ENCODE measurements at places on chromosomes 11 and 22. TPM values are rescaled to one million over a fixed set of nuclear protein-coding genes. Genes with fewer than 3 reads are reported as not detected.
A peak's percentile ranks its signal among the peaks of the same experiment; 100 is the strongest.

DNA sequence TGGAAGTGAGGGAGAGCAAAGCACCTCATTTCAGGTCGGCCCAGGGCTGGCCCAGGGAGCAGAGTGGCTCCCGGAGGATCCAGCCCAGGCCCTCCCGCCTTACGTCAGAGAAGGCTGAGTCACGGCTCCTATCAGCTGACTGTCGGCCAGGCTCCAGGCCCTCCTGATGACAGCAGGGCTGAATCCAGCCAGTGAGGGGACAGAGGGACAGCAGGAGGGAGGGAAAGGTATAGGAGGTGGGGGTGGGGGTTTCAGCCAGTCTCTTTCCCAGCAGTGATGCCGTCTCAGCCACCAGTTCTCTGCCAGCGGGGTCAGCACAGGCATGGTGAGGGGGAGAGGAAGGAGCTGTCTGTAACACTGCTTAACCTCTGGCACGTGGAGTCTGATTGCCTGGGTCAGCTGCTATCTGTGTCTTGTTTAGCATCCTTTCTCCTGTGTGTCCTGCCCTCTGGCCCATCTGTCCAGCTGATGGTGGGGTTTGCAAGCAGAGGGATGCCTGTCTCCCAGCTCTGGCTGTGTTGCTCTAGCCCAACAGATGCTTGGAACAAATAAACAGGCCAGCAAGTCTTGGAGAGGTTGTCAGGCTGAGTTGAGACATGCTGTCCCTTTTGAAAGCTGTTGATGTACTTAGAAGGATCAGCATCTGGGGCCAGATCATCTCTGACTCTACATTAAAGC lies 74.0 kb downstream of the ADAMTS15 start:
- H3K4me1 ChIP-seq = peaks cover 4% of the 10 kb centered on the region
- peak overlapping the region; percentile 13 for H3K27ac ChIP-seq
- H3K36me3 ChIP-seq = no peaks in the 10 kb centered on the region
- peak; percentile 95 for DNase-seq
- H3K4me3 ChIP-seq = no peak overlapping the region
- no peaks in the 10 kb centered on the region for H3K27me3 ChIP-seq

DNA sequence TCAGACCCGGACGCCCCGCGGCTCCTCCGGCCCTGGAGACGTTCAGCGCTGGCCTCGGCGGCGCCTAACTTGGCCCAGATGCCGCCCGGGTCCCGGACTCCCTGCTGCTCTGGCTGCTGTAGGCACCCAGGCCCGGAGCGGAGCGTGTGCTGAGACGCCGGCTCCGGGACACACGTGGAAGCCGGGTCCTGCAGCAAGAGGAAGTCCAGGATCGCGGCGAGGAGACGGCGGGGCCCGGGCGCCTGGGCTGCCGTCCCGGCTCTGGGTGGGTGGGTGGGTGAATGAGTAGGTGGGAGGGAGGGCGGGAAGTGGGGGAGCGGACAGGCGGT lies 223 bp downstream of the WT1 start:
- peaks cover 93% of the 10 kb centered on the region for H3K27me3 ChIP-seq
- H3K4me1 ChIP-seq = peaks cover 14% of the 10 kb centered on the region
- H3K4me3 ChIP-seq = no peak overlapping the region
- no peak overlapping the region for H3K27ac ChIP-seq

Gene LRRC74B
- total RNA-seq = not detected

Gene ZNF215
- total RNA-seq = 0.97 TPM

Gene MAPK8IP2
- total RNA-seq = 25.3 TPM

Gene GLYATL2
- total RNA-seq = not detected

Gene PKP3
- not detected for total RNA-seq

GRCh38 chr11:35624316-35624715 lies 6.1 kb downstream of the FJX1 start:
- H3K36me3 ChIP-seq = no peaks in the 10 kb centered on the region
- no peaks in the 10 kb centered on the region for H3K27me3 ChIP-seq
- DNase-seq = no peak
- no peak overlapping the region for H3K4me3 ChIP-seq

Gene OR4A16
- not detected for total RNA-seq

GRCh38 chr11:115636753-115637527 lies 132.7 kb upstream of the CADM1 start:
- no peak overlapping the region for H3K4me3 ChIP-seq
- H3K4me1 ChIP-seq = no peaks in the 10 kb centered on the region
- no peak overlapping the region for H3K27ac ChIP-seq
- H3K36me3 ChIP-seq = no peaks in the 10 kb centered on the region

- H3K4me1 ChIP-seq = no peaks in the 10 kb centered on the region
- no peak overlapping the region for H3K27ac ChIP-seq
- H3K4me3 ChIP-seq = no peak overlapping the region
- no peaks in the 10 kb centered on the region for H3K36me3 ChIP-seq
These were observed 64.0 kb upstream of the FIBIN start for GRCh38 chr11:26929806-26930517.

- H3K4me1 ChIP-seq = no peaks in the 10 kb centered on the region
- no peaks in the 10 kb centered on the region for H3K27me3 ChIP-seq
- no peaks in the 10 kb centered on the region for H3K36me3 ChIP-seq
- peak overlapping the region; percentile 71 for H3K27ac ChIP-seq
These were observed 404.2 kb downstream of the LUZP2 start for GRCh38 chr11:24900960-24901549.

- no peak for DNase-seq
- no peak overlapping the region for H3K27ac ChIP-seq
- H3K36me3 ChIP-seq = no peaks in the 10 kb centered on the region
- no peaks in the 10 kb centered on the region for H3K27me3 ChIP-seq
- peaks cover 6% of the 10 kb centered on the region for H3K4me1 ChIP-seq
- H3K4me3 ChIP-seq = no peak overlapping the region
These were observed 682 bp downstream of the PGAP2 start for GRCh38 chr11:3808861-3809623.

Gene CREB3L1
- 5.4 TPM for total RNA-seq

Gene LUZP2
- 49.1 TPM for total RNA-seq

Gene MCAM
- 20.1 TPM for total RNA-seq

GRCh38 chr11:102933627-102934026 lies 21.9 kb downstream of the MMP13 start:
- H3K27ac ChIP-seq = no peak overlapping the region
- DNase-seq = no peak
- no peak overlapping the region for H3K4me3 ChIP-seq

- peaks cover 15% of the 10 kb centered on the region for H3K4me1 ChIP-seq
- peak within 1 kb of the TSS; percentile 64 for H3K4me3 ChIP-seq
- DNase-seq = peak; percentile 84
- no peaks in the 10 kb centered on the region for H3K36me3 ChIP-seq
- peak within 1 kb of the TSS; percentile 82 for H3K27ac ChIP-seq
- no peaks in the 10 kb centered on the region for H3K27me3 ChIP-seq
These were observed at the start of gene GPR137 for GRCh38 chr11:64284962-64285884. GPR137 (plus strand) TSS chr11:64285848; CDS start chr11:64286525, 677 bp downstream.

Gene KRTAP5-10
- total RNA-seq = not detected

- H3K4me1 ChIP-seq = peaks cover 41% of the 10 kb centered on the region
- no peaks in the 10 kb centered on the region for H3K36me3 ChIP-seq
- no peak overlapping the region for H3K4me3 ChIP-seq
These were observed 39.3 kb upstream of the NNMT start for GRCh38 chr11:114256967-114257286.

DNA sequence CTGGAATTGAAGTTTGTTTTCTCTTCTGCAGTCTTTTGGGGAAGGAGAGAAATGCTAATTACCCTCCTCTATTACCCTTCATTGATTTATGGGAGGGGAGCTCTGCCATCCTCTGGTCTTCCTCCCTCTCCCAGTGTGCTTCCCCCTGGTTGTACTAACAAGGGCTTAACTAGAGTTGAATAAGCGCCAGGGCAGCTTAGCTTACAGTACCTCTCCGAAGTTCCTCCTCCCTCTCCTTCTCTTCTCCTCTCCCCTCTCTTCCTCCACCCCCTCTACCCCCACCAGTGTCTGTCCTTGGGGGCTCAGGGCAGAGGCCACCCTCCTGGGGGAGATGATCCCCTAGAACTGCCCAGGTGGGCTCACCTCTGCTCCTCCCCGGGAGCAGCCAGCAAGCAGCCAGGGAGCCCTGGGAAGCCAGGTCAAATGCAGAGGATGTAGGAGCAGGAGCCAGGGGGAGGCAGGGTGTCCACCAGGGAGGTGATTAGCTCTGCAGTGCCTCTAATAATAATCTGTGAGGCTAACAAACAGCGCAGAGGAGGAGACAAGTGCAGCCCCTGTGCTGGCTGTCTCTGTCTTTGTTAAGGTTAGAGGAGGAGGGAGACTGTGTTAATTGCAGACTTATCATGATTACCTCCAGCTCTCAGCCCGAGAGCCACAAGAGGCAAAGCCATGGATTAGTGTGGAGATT lies 191.6 kb upstream of the CADM1 start:
- no peaks in the 10 kb centered on the region for H3K27me3 ChIP-seq
- no peaks in the 10 kb centered on the region for H3K36me3 ChIP-seq
- DNase-seq = no peak
- no peak overlapping the region for H3K27ac ChIP-seq

DNA sequence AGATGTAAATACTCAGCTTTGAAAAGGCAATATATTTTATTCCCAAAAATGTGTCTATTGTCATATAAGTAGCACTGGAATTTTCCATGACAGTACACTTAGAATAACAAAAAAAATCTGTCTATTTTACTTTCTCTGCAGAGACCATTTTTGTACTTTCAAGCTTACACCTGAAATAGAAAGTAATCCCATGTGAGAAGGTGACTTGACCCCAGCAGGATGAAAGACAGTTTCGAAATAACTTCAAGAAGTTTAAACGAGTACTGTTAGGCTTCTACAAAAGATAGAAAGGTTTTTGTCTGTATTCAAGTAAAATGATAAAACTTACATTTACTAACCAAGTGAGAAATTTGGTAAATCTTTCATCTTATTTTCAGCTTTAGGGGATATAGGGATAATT lies 259.9 kb upstream of the CTSC start:
- H3K4me3 ChIP-seq = no peak overlapping the region
- H3K4me1 ChIP-seq = no peaks in the 10 kb centered on the region
- no peaks in the 10 kb centered on the region for H3K36me3 ChIP-seq
- no peaks in the 10 kb centered on the region for H3K27me3 ChIP-seq
- DNase-seq = no peak

DNA sequence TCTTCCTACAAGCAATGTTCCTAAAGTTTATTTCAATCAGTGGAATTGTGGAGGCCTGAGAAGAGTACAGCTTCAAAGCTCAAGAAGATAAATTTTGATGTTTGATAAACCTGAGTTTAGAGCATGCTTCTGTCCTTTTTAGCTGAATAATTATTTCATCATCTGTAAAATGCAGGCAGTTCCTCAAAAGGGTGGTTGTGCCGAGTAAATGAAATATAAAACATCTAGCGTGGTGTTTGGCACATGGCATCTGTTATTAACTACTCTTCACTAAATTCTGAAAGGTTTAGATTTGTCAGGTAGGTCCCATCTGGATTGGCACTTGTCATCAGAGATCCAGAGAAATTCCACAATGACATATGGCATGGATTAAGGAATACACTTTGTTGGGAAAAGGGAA lies 155.1 kb downstream of the DDX10 start:
- H3K36me3 ChIP-seq = no peaks in the 10 kb centered on the region
- no peak overlapping the region for H3K27ac ChIP-seq
- no peaks in the 10 kb centered on the region for H3K27me3 ChIP-seq
- no peak overlapping the region for H3K4me3 ChIP-seq
- DNase-seq = no peak

- H3K27ac ChIP-seq = no peak overlapping the region
- H3K4me3 ChIP-seq = no peak overlapping the region
- no peaks in the 10 kb centered on the region for H3K4me1 ChIP-seq
- peaks cover 5% of the 10 kb centered on the region for H3K27me3 ChIP-seq
These were observed 321.0 kb downstream of the NTM start for GRCh38 chr11:131691181-131692041.

DNA sequence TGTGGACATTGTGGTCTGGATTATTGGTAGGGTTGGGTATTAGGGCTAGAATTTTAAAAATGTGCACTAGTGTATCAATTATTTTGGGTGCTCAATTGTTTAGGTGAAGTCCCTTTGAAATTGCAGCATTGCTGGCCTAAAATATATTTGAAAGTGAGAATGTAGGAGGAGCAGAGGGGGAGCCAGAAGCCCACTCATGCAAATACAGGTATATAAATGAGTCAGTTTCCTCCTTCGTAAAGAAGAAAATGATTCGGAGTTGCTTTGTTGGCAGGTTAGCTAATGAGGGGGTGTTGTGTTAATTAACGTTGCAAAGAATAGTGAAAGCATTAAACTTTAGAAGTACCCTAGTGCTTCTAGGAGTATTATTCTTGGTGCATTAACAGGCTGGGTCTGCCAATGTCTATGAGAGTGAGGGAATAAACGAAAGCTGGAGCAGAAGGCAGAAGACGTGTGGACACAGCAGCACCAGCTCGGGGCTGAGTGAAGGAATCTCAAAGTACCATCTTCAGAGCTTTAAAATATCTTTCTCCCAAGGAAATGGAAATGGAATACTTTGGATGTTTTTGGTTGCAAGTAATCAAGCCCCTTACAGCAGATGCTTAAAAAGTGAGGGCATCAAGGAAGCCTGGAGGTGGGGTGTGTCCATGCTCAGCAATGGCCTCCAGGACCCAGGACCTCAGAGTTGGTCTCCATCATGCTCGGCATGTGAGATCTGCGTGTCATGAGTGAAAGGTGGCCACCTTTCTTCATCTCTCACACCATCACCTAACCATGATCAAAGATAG lies 522.9 kb downstream of the NTM start:
- H3K27ac ChIP-seq = no peak overlapping the region
- H3K4me1 ChIP-seq = no peaks in the 10 kb centered on the region

DNA sequence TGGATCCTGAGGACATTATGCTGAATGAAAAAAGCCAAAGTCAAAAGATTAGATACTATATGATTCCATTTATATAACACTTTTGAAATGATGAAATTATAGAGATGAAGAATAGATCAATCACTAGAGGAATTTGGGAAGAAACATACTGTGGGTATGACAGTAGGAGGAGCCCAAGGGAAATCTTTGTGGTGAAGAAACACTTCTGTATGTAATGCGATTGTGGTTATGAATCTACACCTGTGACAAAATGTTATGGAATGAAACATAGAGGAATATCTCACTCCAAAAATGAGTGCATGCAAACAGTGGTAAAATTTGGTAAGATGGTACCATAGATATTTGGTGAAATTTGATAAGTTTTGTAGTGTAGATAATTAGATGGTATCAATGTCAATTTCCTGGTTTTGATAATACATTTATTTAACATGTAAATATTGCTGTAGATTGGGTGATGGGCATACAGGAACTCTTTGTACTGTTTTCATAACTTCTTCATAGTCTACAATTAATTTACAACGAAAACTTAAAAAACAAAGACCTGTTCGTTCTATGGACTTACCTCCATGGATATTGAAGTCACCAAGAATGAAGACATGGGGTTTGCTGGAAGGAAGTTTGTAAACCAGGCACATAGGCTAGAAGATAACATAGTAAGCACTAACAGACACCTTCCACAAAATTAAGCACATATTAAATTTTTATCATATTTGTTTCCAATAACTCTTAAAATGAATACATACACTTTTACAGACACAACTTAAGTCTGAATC lies 11.5 kb downstream of the MRGPRX1 start:
- no peaks in the 10 kb centered on the region for H3K27me3 ChIP-seq
- H3K4me1 ChIP-seq = no peaks in the 10 kb centered on the region
- no peaks in the 10 kb centered on the region for H3K36me3 ChIP-seq
- DNase-seq = no peak
- H3K27ac ChIP-seq = no peak overlapping the region

Data from adrenal gland (tissue), 19 donors.